ENCODE measurements at places on chromosomes 4 and X.

DNA sequence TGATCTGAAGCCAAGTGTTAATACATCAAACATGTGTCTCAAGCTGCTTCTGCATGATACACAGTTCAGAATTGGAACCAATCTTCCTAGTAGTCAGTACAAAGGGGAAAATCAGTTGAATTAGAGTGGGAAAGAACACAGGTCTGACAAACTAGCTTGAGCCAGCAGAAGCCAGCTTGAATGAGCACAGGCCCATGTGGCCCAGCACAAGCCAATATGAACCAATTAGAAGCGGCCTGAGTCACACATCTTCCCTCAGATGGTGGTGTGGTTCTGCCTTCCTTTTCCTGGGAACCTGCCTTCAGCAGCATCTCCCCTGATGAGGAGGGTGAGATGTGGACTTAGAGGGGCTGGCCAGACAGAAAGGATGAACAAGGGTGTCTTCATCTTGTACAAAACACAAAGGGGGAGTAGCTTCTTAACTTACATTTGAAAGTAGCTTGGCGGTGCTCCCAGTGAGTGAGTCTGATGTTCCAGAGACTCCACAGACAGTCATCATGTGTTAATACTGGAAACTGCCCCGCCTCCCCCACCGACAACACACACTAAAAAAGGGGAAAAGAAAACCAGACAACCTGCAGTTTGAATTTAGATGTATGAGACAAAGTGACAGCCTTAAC lies 72.0 kb downstream of the FRMPD4 start:
- DNase-seq: no peak

DNA sequence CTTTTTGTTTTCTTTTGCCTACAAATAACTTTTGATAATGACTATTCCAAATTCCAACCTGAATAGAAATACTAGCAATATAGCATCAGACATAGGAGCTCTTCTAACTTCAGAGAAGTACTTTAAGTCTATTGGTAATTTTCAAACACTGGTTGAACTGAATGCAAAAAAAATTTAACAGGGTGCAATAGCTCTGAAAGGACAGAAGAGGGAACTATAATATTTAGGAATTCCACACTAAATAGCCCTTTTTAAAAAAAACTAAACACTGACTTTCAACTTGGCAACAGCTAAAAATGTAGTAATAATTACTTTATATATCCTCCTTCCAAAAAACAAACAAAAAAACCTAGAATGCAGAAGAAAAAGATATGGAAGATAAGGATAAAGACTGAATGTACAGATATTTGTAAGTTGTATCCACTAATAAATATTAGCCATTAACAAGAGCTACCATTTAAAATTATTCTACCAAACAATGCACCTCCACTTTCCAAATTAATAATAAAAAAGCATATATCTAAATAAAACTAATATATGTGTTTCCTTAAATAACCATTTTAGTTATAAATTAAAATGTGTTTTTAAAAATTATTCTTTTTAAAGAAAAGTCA lies 81.4 kb downstream of the FBXW7 start:
- no peak for DNase-seq

GRCh38 chr4:56321251-56321650 lies 66.0 kb downstream of the AASDH start:
- no peak for DNase-seq

GRCh38 chr4:182533964-182534363 lies 290.8 kb downstream of the TENM3 start:
- no peak for DNase-seq

- no peak for DNase-seq
Observed at GRCh38 chr4:169225812-169226211, 44.9 kb downstream of the SH3RF1 start.

DNA sequence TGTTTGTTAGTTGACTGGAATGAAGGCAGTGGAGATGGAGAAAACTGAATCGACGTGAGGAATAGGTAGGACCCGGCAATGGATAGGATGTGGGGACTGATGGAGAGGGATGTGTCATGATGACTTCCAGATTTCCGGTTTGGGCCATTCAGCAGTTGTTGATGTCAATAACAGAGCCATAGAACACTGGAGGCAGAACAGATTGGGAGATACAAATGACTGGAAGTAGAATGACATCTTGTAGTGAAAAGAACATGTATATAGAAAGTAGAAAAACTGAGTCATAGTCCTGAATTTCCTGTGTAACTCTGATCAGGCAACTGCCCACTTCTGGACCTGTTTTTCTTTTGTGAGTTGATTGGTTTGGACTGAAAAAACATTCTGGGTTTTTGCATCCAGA lies 24.5 kb downstream of the CETN2 start:
- DNase-seq: no peak

DNA sequence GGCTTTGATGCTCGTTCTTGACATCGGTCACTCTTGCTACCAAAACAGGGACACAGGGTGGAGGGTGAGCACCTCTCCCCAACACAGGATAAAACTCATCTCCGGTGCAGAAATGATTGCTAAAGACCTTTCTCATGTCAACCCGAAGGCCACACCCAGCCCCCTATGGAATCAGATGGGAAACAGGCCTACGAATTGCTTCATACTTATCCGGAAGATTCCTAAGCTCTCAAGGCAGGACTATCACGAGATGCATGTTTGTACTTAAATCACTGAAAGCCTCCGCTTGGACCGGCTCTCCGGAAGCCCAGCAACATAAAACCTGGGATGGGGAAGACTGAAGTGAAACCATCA lies 74.9 kb downstream of the MTMR1 start:
- no peak for DNase-seq

DNA sequence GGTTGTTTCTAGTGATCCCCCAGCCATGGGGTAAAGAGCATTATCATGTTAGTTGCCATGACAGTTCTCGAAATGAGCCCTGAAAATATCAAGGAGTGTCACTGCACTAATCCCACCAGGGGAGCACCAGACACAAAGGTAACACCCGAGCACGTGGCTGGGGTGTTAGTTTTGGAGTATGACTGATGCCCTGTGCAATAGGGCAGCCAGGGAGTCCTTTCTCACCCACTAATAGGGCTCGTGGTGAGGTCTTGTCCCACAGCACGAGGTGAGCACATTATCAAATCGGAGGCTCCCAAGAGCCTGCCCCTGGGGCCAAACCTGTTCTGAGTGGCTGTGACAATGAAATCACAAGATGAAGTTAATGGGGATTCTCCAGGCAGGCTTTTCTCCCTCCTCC lies 9.6 kb downstream of the MAMLD1 start:
- DNase-seq: no peak

- no peak for DNase-seq
Observed at GRCh38 chr4:6763330-6763851, 19.1 kb upstream of the KIAA0232 start.

DNA sequence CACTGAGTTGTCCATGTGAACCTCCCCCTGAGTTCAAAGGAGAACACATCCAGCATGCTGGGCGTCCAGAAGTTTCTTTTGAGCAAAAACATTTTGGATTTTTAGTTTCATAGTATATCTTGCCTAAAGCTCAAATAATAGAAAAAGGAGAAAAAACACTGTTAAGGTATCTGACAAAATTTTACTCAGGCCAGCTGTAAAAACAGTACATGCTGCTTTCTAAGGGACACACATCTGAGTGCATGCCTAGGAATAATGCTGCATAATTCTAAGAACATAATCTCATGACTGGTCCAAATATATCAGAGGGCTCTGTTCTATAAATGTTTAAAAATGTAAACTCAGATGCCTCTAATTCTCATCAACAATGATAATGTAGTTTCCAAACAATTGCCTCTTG lies 561.3 kb upstream of the INTU start:
- no peak for DNase-seq

DNA sequence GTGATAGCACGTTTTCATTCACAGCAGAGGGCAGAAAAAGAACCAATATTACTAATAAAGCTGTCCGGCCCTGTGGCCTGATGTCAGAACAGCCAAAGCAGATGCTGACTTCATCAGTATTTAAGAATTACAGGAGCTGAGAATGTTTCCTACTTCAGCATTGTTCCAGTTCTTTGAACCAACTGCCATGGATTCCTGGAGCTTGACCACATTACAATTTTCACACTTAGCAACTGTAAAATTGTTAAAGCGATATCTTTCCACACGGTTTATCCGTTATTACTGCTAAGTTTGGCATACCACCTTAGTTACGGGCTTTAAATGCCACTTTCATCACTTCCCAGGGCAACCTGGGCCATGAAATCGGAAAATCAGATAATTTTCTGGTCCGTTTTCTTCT lies 118.2 kb downstream of the EPHA5 start:
- DNase-seq: no peak

- no peak for DNase-seq
Observed at GRCh38 chr4:175787546-175787945, 24.5 kb downstream of the GPM6A start.

GRCh38 chr4:2045518-2045951 lies 13.6 kb upstream of the NAT8L start:
- DNase-seq: no peak

GRCh38 chrX:73977542-73978169 lies 326.3 kb upstream of the ZCCHC13 start:
- no peak for DNase-seq

GRCh38 chrX:38796946-38797345 lies 4.3 kb upstream of the MID1IP1 start:
- DNase-seq: no peak

DNA sequence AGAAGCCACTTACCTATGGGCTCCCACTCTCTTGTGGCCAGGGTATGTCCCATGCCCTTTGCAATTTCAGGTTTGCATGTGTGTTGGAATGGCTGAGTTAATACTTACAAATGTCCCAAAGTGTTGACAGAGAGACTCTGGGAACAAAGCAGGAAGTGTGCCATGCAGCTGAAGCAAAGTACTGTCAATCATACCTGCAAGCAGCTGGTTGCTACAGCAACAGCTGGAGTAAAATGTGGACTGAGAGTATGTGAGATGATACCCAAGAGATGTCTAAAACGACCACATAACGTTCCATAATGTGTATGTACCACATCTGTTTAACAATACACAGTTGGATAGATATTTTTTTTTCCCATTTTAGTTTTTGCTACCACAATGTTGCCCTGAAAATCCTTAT lies 82.8 kb upstream of the CAMK2D start:
- DNase-seq: no peak

GRCh38 chrX:109374262-109374960 lies 107.5 kb downstream of the GUCY2F start:
- DNase-seq: no peak

DNA sequence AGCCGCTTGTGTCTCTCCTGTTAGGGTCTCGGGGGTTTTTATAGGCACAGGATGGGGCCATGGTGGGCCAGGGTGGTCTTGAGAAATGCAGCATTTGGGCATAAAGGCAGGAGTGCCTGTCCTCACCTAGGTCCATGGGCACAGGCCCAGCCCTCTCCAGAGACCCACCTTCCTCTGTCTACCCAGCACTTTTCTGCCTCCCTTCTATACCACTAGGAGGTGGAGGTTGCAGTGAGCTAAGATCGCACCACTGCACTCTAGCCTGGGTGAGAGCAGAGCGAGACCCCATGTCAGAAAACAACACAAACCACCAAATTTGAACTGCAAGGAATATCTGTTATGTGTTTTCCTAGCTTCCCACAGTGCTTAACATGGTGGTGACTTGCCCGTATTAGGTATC lies 38.0 kb downstream of the MOB1B start:
- no peak for DNase-seq

DNA sequence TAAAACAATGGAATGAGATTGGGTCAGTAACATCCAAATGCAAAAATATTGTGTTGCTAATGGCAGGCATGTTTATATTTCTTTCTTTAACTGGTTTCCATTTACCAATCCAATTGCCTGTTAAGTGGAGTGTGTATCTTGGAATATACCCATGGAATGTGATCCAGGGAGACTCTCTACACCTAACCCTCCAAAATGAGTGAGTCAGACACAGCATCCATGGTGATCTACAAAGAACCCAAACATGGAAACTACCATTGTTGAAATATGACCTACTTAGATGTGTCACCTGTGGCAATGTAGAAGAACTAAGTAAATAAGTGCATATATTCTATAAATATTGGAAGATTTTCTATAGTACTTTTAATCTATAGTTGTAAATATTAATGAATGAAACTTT lies 110.3 kb downstream of the AREG start:
- no peak for DNase-seq

- no peak for DNase-seq
Observed at GRCh38 chr4:166165829-166166420, 292.9 kb downstream of the TLL1 start.

DNA sequence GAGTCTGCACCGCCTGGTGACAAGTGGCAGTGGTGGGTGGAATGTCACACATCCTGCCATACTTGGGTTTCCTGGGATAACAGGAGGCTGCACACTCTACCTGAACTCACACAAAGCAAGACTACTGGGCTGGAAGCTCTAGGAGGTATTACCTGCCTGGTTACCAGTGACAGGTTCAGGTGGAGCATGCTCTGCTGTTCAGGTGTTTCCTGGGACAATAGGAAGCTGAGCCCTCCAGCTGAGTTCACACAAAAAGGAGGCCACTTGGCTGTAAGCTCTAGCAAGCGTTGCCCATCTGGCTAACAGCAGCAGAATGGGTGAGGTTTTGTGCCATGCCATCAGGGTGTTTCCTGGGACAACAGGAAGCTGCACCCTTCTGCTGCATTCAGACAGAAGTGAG lies 17.4 kb upstream of the UGT2B7 start:
- DNase-seq: no peak

DNA sequence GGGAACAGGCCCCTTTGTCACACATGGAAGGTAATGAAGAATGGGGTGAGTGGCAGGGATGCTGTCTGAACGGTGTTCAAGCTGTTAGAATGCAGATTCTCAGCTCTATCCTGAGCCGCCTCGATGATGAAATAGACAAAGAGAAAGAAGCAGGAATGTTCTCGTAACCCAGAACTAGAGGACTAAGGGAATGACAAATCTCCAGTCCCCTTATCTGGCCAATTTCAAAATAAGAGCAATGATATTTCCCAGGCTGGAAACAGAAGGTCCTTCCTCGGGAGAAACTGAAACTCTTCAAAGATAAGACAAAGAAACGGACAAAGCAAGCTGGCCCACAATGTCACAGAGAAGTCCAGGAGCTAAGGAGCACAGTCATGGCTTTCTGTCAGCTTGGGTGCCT lies 29.5 kb upstream of the MTNR1A start:
- DNase-seq: no peak

GRCh38 chr4:102623622-102624021 lies 122.5 kb downstream of the NFKB1 start:
- no peak for DNase-seq

GRCh38 chr4:95585016-95585695 lies 36.4 kb upstream of the UNC5C start:
- no peak for DNase-seq

DNA sequence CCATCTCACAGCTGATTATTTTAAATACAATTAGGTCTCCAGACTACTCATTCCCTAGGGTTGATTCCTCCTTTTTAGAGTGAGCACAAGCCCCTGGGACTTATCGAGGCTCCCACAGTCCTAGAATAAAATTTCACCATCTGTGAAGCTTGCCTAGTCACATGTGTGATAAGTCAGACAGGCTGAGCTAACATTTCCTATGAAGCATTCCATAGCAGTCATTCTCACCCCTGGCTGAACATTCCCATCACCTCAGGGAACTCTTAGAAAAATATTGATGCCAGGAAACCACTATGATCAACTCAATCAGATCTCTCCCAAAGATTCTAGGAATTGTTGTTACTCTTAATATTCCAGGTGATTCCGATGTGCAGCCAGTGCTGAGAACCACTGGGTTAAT lies 37.7 kb downstream of the ARHGEF9 start:
- no peak for DNase-seq
